NCI-H524 treated with DMSO at 0.1 percent for 48 hours (cell line): ENCODE measurements at places on chromosomes 12 and 14.

GRCh38 chr14:93984987-93985410, 8.6 kb upstream of the ASB2 start:
- no peak for DNase-seq

DNA sequence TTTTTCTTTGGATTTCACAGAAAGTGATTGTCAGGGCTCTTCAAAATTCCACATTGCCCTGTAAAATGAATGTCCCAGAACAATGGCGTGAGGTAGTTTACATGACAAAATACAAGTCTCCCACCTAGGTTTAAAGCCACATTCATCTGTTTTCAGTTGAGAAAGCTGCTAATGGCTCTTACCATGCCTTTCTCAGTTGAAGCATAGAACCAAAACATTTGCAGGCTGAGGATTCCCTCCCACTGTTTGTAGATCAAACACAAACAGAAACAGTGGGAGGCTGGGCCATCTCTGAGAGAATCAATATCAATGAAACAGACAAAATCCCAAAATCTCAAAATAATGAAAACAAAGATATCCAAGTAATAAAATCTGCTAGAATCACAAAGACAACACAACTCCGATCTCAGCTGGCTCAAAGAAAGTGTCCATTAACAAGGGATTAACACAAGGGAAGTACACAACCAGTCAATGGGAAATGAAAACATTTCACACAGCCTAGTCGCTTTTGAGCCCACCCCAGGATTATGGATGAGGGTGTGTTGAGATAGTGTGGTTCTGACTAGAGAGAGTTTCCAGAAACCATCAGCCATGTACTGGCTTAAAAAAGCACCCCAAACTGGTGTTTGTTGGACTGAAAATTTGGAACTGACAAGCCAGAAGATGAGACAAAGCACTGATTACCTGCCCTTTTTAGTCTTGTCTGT, 54.5 kb upstream of the TMEM260 start:
- no peak for DNase-seq

- no peak for DNase-seq
These were observed 22.3 kb upstream of the FRS2 start for GRCh38 chr12:69447892-69448291.

GRCh38 chr12:131074221-131075083, 120.7 kb downstream of the ADGRD1 start:
- DNase-seq, result no peak

DNA sequence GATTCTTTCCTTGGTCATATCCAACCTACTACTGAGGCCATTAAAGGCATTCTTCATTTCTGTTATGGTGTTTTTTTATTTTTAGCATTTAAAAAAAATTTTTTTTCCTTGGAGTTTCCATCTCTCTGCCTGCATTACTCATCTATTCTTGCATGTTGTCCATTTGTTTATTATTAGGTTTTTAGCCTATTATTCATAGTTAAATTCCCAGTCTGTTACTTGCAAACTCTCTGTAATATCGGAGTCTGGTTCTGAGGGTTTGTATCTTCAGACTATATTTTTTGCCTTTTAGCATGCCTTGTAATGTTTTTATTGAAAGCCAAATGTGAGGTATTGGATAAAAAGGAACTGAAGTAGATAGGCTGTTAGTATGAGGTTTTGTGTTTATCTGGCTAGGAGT, 284.3 kb downstream of the FUT8 start:
- DNase-seq, result no peak

- DNase-seq, result no peak
These were observed 2.4 kb upstream of the TRIM9 start for GRCh38 chr14:51097287-51097686.

GRCh38 chr12:102958830-102959176, 1.3 kb downstream of the ASCL1 start:
- DNase-seq, result no peak

DNA sequence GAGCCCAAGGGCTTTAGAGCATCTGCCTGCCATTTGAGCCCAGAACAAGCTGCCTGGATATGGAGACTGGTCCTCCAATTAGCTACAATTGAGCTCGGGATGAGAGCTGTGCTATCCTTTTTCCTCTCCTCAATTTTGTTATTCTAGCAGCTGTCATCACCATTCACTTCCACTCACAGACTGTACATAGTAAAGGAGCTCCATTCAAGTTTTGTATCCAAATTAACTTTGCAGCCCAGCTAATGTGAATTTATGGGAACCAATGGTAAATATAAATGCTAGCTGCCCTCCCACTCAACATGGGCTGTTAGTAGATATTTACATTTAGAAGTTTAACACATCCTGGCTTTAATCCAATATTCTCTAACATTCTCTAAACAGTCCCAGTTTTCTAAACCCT, 44.6 kb downstream of the BMP4 start:
- DNase-seq, result no peak

DNA sequence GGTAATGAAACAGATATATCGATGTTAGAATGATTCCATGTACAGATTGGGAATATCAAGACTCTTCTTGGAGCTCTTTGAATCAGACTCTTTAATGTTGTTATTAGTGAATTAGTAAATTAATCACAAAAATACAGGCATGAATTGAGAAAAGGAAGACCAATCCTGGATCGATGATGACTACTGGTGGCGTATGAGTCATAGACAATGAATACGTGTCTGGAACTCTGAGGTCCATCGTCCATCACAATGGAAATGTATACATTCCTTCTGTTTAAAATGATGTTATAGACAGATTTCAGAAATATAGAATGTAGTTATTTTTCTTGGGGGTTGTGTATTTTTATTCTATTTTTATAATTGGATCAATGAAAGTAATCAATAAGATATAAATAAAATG, 80.2 kb upstream of the RTL1 start:
- no peak for DNase-seq

GRCh38 chr14:47976139-47976538, 300.7 kb upstream of the MDGA2 start:
- no peak for DNase-seq

- DNase-seq, result no peak
These were observed 17.8 kb downstream of the UTP20 start for GRCh38 chr12:101297661-101298060.

DNA sequence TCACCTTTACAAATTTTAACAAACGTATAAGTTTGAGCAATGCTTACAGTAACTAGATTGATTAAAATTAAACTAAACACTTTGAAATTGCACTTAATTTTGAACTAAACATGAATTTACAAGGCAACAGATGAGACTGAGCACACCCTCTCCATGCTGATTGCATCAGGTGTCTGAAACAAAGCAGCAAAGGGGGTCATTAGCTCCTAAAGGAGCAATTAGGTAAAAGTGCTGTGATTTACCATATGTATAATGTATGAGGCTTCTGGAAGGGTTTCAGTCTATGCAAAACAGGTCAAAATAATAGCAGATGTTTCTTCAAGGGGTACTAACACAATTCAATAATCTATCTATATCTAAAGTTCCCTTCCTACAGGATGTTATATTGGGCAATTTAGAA, 98.8 kb upstream of the LMNTD1 start:
- DNase-seq, result peak; percentile 76

GRCh38 chr12:54049108-54049507, 4.5 kb upstream of the HOXC4 start:
- DNase-seq, result no peak

DNA sequence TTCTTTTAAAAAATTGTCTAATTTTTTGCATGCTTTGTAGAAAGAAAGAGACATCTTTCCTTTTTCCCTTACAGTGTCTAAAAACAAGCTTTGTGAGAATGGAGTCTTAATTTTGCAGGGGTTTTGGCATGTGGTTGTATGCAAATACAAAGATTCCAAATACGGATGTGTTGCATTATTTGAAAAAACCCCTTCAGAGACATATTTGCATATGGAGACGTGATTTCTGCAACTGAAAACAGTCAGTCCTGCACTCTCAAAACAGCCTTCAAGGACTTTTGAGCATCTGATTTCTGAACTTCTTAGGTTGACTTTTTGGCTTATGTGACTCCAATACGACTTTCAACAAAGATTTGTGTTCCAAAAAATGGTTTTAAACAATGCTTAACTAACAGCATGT, 7.8 kb downstream of the IRAK3 start:
- DNase-seq, result no peak

- no peak for DNase-seq
These were observed 68.7 kb downstream of the SERPINA3 start for GRCh38 chr14:94680862-94681288.

- DNase-seq, result no peak
These were observed 166.9 kb upstream of the AVPR1A start for GRCh38 chr12:63317880-63318279.

GRCh38 chr12:104115587-104115975, 22.4 kb downstream of the NFYB start:
- peak; percentile 21 for DNase-seq

DNA sequence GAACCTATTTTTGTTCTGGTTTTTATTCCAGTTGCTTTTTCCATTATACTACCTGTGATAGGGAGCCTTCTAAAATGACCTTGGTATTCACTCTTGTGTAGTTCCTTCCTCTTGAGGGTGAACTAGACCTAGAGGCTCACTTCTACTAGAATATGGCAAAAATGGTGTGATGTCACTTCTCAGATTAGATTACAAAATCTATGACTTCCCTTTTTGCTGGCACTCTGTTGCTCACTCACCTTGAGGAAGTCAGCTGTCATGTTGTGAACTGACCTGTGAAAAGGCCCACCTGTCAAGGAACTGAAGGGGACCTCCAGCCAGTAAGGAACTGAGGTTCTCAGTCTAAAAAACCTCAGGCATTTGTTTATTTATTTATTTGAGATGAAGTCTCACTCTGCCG, 5.7 kb downstream of the MIPOL1 start:
- DNase-seq, result no peak

- no peak for DNase-seq
These were observed 88.8 kb downstream of the DICER1 start for GRCh38 chr14:95068521-95068920.

DNA sequence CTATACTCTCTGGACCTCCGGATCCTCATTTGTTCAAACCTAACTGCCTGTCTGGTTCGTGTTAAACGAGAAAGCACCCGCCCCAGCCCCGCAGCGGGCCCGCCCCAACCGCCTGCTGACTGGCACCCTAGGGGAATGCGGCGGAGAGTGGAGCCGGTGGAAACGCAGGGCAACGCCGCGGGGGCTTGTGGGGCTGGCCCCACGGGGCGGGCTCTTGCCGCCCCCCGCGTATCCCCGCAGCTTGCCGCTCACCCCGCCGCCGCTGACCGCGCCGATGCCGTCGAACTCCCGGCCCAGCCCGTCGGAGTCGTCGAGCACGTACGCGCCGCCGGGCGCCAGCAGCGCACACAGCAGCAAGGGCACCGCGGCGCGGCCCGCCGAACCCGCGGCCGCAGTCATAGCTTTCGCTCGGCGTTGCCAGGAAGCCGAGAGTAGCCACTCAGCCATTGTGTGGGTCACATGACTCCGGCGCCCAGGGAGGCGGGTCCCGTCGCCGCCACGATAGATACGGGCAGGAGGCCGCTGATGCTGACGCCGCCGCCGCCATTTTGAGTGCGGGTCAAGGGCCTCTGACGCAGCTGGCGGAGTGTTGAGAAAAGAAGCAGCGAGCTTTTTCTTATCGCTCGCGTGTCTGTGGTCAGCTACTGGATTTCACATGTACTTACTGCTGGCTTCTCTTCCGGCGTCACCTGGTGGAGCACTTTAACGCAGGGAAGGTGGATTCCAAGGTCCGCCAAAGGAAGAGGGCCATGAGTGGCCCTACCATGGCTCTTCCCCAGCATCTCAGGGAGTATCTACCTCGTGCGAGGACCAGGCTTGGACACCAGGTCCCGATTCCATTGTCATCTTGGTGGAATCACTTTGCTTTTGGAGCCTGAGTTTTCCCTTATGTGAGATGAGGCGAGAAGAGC, at the start of gene GALC:
TSS of gene GALC (minus strand) at position 465 of the 911 bp plus-strand sequence. CDS start at position 447, 18 bp downstream.
- DNase-seq, result peak; percentile 80

DNA sequence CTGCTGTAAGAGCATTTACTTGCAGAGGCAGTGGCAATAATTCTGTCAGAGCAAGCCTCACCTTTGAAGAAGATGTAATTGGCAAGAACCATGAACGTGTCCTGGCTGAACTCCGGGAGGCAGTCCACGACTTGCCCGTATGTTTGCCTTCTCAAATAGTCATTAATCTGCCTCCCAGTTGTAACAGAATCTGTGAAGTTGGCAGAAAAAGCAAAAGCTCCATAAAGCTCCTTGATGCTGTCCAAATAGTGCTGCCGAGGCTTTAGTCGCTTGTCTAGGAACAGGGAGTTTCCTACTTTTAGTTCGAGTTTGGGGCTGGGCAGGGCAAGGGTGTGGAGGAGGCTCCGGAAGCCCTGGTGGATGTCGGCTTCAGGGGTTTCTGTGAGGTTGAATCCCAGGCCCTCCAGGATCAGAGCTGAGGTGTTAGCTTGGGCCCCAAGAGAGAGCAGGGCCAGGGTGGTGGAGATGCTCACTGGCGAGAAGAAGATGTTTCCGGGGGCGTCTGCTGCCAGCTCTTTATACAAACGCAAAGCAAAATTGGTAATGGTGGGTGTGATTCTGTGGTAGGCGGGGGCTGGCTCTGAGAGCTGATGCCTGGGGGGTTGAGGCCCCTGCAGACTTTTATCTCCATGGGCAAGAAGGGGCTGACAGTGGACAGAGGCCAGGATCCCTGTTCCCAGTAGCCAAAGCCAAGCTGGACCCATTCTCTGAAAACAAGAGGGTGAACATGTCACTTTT, 4.4 kb downstream of the SERPINA11 start:
- DNase-seq, result no peak

DNA sequence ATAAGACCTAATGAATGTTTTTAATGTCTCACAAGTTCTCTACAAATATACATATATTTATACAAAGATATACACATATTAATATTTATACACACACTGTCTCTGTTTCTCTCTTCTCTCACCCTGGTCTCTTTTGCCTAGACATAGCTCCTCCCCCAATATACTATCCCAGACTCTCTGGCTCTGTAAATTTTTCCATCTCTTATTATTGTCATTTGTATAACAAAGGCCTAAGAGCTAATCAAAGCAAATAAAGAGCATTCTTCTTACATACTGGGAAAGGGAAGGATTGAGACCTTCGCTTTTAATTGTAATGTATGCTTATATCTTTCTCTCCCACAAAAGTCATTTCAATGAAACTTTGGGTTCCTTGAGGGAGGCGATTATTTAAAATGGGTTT, 318.1 kb downstream of the ADAMTS20 start:
- DNase-seq, result no peak

DNA sequence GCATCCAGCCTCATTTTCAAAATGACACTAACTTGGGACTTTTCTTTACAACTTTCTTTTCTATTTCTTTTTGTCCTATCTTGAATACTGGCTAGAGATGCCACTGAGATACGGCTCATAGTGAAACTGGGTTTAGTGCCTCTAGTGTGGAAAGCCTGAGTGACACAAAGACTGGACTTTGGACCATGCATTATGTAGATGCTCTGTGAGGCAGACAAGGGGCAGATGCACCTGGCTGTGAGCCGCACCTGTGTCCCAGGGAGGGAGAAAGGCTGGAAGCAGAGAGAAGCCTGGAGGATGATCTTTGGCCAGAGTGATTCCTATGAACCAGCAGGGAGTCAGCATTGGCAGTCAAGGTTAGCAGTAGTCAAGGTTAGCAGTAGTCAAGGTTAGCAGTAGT, 852.3 kb upstream of the TMEM132C start:
- no peak for DNase-seq
